ENCODE measurements at places on chromosomes 13 and 19.

GRCh38 chr13:38228322-38228721 lies 121.3 kb upstream of the UFM1 start:
- DNase-seq = no peak

DNA sequence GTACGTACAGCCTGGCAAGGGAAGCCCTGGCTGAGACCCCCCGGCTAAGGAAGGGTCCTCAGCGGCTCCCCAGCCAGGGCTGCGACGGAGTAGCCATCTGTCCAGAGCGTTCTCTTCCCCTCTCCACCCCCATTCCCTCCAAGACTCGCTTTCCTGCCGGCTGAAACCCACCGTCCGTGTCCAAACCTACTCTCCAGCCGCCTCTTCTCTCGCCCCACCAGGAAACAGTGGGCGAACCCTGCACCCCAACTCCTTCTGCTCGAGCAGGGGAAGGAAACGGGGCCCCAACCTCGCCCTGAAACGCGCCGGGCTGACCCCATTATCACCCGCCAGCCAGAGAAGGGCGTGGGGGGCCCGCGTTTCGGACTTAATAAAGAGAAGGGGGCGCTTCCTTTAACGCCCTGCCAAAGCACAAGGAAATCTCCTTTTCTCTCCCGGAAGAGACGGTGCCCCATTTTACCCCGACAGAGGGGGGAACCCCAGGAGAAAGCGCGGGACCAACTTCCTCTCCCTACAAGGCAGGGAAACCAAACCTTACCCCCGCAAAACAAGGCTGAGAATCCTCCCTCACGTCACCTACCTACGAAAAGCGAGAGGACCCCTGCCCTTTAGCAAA lies 2.5 kb downstream of the ZC3H4 start:
- DNase-seq = peak; percentile 33

GRCh38 chr13:80704369-80704768 lies 363.4 kb upstream of the SPRY2 start:
- no peak for DNase-seq

GRCh38 chr13:25237083-25237482 lies 50.2 kb downstream of the MTMR6 start:
- DNase-seq = no peak

GRCh38 chr19:51644636-51645271 lies 1.9 kb downstream of the SIGLEC14 start:
- no peak for DNase-seq

DNA sequence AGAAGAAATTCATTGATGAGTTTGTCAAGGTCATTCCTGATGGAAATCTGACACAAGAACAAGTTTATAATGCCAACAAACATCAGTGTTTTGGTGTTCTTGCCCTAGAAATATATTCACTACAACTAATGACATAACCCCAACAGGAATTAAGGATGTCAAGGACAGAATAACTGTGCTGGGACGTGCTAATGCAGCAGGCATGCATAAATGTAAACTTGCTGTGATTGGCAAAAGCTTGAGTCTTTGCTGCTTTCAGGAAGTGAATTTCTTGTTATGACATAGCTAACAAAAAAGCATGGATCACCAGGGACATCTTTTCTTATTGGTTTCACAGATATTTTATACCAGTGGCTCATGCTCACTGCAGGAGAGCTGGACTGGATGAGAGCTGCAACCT lies 144.6 kb downstream of the KCTD12 start:
- no peak for DNase-seq

- no peak for DNase-seq
Observed at GRCh38 chr19:48856921-48857320, 11.5 kb downstream of the PLEKHA4 start.

DNA sequence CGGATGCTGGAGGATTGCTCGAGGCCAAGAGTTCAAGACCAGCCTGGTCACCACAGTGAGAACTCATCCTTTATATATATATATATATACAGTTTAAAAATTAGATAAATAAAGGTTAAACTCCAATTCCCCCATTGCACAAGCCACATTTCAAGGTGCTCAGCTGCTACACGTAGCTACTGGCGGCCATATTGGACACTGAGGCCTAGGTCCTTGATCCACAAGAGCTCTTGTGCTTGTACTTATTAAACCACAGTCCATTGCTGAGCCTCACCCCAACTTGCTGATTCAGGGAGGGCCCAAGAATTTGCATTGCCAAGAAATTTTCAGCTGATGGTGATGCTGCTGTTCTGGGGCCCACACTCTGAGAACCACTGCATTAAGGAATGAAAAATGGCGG lies 9.6 kb downstream of the TTC9B start:
- no peak for DNase-seq

DNA sequence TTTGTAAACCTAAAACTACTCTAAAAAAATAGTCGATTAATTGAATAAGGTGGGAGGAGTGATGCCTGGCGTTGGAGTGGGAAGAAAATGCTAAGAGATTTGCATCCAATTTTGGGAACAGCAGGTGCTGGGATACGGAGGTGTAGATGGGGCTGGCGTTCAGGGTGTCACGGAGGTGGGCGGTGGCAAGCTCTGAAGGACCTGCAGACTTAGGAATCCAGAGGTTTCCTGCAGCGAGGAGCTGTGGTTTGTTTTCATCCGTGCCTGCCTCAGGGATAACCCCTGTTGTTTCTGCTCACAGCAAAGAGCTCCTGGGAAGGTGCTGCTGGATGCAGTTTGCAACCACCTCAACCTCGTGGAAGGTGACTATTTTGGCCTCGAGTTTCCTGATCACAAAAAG lies 166.4 kb upstream of the RNF113B start:
- no peak for DNase-seq

GRCh38 chr19:45508861-45509691 lies 1.8 kb downstream of the VASP start:
- DNase-seq = peak; percentile 89

GRCh38 chr19:4597975-4598671 lies 38.6 kb upstream of the SEMA6B start:
- peak; percentile 65 for DNase-seq

DNA sequence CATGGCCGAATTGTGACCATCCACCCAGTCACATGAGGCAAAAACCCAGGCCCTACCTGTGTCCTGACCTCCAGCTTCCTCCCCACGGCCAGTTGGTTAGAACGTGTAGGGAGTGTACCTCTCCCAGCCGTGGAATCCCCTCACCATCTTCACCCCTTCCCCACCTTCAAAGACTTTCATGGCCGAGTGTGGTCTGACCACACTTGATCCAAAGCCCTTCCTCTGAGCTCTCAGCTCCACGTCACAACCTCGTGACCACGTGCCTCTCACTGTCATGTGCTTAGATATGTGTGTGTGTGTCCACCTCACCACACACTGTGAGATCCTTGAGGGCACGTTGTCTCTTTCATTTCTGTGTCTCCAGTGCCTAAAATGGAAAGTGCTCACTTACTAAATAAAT lies 48.6 kb upstream of the UBE2L5 start:
- no peak for DNase-seq

DNA sequence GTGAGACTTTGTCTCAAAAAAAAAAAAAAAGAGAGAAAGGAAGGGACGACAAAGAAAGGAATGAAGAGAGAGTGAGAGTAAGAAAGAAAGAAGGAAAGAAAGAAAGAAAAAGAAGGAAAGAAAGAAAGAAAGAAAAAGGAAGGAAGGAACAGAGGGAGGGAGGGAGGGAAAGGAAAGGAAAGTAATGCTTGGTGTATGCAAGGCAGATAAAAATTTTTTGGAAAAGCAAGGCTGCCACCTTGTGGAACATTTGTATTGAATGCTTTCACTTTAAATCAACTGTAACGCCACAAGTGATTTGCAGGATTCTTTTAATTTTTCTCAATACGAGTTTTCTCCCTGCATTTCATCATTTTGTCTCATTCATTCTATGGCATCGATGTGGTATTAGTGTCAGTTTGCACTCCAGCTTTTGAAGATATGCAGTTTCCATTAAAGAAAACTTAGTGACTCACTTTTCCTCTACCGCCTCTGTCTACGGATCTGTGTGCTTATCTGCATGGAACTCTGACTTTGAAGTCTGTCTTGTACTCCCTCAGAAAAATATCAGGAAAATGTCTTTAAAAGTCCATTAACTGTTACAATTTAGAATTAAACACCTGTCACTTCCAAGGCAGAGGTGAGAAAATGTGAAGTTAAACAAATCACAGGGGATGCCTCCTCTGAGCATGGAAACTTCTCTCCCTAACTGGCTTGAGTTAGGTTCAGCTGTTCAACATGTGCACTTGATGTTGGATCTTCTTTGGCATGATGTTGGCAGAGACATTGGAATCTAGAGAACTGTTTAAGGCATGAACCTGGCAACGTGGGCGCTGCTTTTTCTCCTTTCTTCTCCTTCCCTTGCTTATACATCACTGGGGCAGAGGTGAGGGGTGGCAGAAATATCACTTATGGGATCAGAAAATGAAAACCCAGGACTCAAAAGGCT lies 20.0 kb upstream of the ZDHHC20 start:
- peak; percentile 82 for DNase-seq

- DNase-seq = no peak
Observed at GRCh38 chr19:33467851-33468250, 53.7 kb downstream of the PEPD start.

- no peak for DNase-seq
Observed at GRCh38 chr19:16449330-16449961, 22.3 kb downstream of the EPS15L1 start.

DNA sequence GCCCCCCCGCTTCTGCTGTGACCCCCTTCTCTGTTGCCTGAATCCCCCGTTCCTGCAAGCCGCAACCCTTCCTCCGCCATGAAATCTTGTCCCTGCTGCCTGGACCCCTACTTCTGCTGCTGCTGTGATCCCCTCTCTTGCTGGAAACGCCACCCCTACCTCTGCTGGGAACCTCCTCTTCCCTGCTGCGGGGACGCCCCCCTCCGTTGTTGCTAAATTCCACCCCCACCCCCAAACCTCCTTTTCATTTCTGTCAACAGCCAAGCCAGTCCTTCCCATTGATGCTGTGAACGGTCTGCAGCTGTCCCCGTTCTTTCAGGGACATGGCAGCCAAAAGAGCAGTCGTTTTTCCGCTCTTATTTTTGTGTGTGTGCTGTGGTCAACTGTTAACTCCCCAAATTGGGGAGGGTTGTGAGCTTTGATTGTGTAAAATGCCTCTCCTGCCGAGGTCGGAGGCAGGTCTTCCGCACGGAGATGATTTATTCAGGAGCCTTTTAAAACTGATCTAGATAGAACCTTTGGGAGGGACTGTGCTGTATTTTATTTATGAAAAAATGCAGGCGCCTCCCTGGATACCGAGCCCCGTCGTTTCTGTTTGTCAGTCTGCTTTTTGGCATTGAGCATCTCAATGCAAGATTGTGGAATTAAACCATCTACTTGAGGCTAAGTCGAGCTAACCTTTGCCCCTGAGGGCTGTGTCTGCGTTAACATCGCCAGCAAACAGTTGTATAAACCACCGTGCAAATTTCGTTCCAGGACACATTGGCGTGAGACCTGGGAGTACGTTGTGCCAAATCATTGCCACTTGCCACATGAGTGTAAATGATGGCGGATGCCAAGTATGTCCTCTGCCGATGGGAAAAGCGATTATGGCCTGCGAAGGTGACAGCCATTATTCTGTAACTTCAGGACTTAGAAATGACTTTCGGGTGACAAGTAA lies 27.9 kb upstream of the NDUFS7 start:
- no peak for DNase-seq

DNA sequence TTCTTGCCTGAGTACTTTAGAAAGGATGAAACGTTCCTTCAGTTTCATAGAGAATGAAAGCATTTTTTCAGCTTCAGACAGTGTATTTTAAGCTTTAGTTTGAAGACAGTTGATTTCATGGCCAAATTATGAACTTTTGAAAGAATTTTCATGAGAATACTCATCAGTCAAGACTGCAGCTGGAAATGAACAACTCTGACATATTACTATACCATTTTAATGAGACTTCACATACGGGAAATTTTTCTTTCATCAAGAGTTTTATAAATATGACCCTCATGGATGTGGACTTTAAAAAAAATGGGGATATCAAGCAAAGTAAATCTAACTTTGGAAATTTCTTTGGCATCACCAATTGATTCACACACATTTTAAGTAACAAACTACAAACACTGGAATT lies 6.4 kb downstream of the LATS2 start:
- no peak for DNase-seq

DNA sequence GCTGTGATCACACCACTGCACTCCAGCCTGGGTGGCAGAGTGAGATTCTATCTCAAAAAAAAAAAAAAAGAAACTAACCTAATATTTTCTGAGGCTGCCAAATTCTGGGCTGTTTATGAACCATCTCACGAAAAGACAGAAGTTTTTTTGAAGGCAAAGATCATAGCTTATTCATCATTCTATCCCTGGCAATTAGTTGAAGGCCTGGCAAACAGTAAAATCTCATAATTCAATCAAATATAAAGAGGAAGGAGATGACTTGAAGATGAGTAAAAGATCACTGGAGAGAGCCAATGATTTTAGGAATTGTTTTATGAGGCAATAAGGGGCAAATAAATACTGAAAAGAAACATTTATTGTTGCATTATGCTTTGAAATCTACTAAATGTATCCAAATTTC lies 216.5 kb downstream of the DCLK1 start:
- DNase-seq = no peak

GRCh38 chr13:63297163-63297562 lies 1881.5 kb upstream of the PCDH20 start:
- DNase-seq = no peak

DNA sequence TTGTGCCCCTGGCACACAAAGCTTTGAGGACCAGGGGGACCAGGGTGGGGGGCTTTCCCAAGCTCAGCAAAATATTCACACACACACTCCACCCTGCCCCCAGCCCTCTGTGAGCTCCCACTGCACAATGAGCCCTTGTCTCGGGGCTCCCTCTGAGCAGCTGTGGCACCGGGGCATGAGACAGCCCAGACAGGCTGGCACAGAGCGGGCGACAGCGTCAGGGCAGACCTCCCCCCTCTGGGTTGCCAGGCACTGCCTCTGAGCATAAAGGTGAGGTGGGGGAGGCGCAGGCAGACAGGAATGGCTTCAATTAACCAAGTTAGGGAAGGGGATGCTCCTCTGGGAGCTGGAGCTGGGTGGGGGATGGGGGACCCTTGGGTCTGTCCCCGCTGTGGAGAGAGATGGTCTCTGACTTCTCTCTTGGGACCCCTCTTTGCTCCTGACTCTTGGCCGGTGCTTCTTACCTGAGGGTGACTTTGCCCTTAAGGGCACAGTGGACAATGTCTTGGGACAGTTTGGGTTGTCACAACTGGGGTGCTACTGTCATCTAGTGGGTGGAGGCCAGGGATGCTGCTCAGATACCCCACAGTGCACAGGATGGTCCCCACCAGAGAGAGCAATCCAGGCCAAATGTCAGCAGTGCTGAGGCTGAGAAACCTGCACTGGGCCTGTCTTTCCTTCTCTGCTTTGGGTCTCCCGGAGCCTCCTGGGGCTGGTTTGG lies 30.3 kb downstream of the LYL1 start:
- DNase-seq = no peak

DNA sequence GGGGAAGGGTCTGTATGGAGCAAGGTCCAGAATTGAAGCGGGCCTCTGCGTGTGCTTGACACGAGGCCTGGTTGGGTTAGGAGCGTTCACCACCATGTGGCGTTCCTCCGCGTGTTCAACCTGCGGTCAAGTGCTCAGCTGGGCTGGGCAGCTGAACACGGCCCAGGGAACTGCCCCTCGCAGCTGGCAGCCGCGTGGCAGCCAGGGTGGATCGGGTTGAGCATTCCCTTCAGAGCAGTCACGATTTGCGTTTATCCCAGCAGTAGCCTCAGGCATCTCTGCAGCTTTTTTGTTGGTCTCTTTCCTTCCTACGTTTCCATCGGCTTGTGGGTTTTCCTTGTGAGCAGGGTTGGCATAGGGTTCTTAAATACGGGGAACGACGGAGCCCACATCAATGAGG lies 28.7 kb upstream of the F2RL3 start:
- no peak for DNase-seq
